Nasal cavity respiratory epithelium epithelial cell of viscerocranial mucosa (primary cell): ENCODE measurements at places on chromosomes 2 and 18. TPM values are rescaled to one million over a fixed set of nuclear protein-coding genes. Genes with fewer than 3 reads are reported as not detected.

POLR1A gene
- total RNA-seq: 12.3 and 40.0 TPM in 2 replicates

PLEKHH2 gene
- 0.43 and 1.4 TPM in 2 replicates for total RNA-seq

GAD1 gene
- 0.34 and 2.2 TPM in 2 replicates for total RNA-seq

CRYGD gene
- not detected in 2 replicates for total RNA-seq

NABP1 gene
- total RNA-seq: 77.6 and 90.2 TPM in 2 replicates

SPATA3 gene
- total RNA-seq: not detected in 2 replicates

TBR1 gene
- under 0.01 TPM in 1 of 2 replicates, not detected in the other for total RNA-seq

CSRNP3 gene
- 0.34 and 1.5 TPM in 2 replicates for total RNA-seq

HRH4 gene
- 0.21 and 0.34 TPM in 2 replicates for total RNA-seq

CNDP1 gene
- total RNA-seq: not detected in 2 replicates

FLACC1 gene
- total RNA-seq: 0.34 and 0.71 TPM in 2 replicates

CYRIA gene
- total RNA-seq: 1.4 and 9.6 TPM in 2 replicates

CFC1 gene
- not detected in 2 replicates for total RNA-seq

HES6 gene
- total RNA-seq: 3.4 and 23.2 TPM in 2 replicates

ARHGAP15 gene
- 0.07 TPM in 1 of 2 replicates, not detected in the other for total RNA-seq

STPG4 gene
- under 0.01 and 0.07 TPM in 2 replicates for total RNA-seq

DSG3 gene
- 612 and 765 TPM in 2 replicates for total RNA-seq

ABCG8 gene
- total RNA-seq: not detected in 2 replicates

ZAP70 gene
- 0.07 TPM in 1 of 2 replicates, not detected in the other for total RNA-seq

LRRTM1 gene
- not detected in 2 replicates for total RNA-seq

FSHR gene
- total RNA-seq: not detected in 2 replicates

SERPINB8 gene
- total RNA-seq: 29.2 and 41.0 TPM in 2 replicates

HOXD8 gene
- not detected in 2 replicates for total RNA-seq

ANO7 gene
- 0.28 TPM in 1 of 2 replicates, not detected in the other for total RNA-seq

IL36G gene
- total RNA-seq: 1.7 and 2.6 TPM in 2 replicates

MEX3C gene
- total RNA-seq: 58.8 and 82.7 TPM in 2 replicates

ANKRD23 gene
- total RNA-seq: 0.34 and 1.7 TPM in 2 replicates

GGCX gene
- total RNA-seq: 38.1 and 40.0 TPM in 2 replicates

PAX8 gene
- total RNA-seq: under 0.01 and 1.1 TPM in 2 replicates

DNAJB2 gene
- 39.0 and 83.7 TPM in 2 replicates for total RNA-seq
